Coronary artery (tissue), 2 donors: ENCODE measurements at places on chromosomes 13 and 19.

GRCh38 chr19:28934631-28935030 lies 278.3 kb downstream of the UQCRFS1 start:
- DNase-seq = no peak

DNA sequence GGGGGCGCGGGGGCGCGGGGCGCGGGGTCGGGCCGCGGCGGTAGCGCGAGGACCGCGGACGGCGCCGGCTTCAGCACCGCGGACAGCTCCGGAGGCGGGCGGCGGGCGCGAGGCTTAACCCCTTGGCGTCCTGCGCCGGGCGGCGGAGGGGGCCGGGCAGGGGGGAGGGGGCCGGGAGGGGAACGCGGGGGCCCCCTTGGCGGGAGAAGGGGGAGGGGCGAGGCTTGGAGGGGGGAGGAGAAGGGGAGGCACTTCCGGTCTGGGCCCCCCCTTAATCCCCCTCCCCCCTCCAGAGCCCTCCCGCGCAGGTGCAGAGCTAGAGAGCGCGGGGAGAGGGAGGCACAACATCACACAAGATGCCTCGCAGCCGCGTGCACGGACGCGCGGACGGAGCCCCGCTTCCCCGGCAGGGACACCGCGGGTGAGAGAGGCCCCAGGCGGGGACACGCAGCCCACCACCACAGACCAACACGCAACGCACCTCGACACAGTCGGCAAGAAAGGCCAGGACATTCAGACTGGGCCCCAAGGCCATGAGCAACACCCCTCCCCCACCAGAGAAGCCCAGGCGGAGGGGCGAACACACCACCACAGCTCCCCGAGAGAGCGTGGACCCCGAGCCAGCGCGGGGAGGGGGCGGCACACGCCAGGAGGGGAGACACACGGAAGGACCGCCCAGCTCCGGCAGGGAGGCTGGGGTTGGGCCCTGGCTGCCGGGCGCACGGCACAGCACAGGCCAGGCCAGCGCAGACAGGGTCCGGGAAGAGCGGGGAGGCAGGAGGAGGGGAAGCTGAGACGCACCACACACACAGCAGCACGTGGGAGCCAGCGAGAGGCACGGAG lies 24.1 kb downstream of the SHANK1 start:
- no peak for DNase-seq

- no peak for DNase-seq
Observed at GRCh38 chr13:60047918-60048317, 115.8 kb downstream of the DIAPH3 start.

DNA sequence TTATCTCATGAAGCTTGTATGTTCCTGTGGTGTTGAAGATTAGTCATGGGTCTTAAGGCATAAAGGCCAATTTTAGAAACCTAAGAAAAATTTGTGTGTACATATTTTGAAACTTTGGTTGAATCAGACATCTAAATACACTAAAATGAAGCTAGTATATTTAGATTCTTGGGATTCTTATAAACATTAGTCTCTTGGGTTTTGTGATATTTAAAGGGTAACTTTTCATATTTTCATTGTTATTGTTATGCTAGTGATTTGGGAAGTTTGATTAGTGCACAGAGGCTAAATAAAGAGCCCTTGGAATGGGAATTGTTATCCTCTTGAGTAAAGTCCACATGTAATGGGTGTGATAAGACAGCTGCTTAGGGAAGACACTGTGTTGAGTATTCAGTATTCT lies 24.5 kb downstream of the UBA2 start:
- DNase-seq = no peak

- DNase-seq = no peak
Observed at GRCh38 chr19:38990949-38991697, 15.6 kb upstream of the FBXO17 start.

DNA sequence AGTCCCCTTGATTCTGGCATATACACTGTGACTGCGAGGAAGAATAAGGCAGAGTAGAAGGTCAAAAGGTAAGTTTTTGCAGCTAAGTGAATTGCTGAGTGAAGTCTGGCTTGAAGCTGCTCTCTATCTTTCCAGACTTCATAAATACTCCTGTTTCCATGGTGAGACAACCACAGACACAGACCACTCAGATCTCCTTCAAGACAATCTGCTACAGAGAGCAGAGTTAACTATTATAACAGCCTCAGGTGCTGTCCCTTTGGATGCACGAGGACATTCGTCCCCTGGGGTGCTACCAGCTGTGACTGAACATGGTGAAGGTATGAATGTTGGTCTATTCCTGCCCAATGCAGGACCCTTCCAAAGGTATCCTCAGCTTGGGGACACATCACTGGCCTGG lies 104.0 kb downstream of the MYCBP2 start:
- no peak for DNase-seq

DNA sequence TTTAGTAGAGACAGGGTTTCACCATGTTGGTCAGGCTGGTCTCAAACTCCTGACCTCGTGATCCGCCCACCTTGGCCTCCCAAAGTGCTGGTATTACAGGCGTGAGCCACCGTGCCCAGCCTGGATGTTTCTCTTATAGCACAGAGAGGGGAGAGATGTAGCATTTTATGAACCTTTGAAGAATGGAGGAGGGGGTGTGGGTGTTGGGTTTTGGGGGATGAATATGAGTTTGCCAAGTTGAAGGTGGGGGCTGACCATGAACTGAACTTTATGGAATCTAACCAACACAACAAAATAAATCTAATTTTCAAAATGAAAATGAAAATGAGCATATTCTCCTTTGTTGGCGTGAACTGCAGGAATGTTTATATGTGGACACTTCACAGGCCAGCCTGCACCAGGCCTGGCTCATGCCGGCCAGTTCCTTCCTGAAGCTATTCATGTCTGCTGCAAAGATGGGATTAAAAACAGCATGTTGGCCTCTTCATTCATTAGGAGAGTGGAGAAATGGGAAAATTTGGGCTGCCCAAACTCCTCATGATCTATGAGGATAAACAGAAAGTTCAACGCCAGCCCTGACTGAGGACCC lies 39.5 kb upstream of the HOMER3 start:
- no peak for DNase-seq

DNA sequence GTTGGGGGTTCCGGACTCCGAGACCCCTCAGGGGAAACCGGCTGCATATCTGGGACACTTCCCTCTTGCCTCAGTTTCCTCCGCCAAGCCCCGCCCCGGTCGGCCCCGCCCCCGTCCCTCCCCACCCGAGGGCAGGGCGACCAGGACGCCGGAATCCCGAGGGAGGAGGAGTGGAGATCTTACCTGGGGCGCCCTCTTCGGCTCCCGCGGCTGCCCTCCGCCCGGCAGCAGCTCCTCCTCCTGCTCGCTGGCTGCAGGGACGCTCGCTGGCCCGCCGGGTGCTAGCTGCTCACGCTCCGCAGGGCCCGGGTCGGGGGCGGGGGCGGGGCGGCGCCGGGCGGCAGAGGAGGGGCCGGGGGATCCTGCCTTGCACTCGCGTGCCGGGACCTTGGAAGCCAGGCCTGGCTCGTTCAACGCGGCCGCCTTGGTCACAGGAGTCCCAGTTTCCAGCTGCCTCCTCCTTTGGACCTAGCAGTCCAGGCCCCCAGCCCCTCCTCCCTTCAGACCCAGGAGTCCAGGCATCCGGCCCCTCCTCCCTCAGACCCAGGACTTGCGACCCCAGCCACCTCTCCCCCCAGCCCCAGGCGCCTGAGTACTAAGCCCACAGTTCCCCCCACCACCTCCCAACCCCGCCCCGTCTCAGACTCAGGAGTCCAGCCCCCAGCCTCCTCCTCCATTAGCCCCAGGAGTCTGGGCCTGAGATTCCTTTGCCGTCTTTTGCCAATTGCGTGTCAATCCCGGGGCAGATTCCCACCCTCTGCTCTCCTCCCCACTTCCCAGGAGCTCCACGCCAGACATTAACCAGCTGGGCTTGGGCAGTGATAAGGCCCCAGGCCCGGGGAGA lies at the start of gene NTF4:
NTF4 (minus strand) TSS at position 51 of the 844 bp plus-strand sequence. CDS start 2,821 bp downstream, outside the sequence.
- DNase-seq = no peak

DNA sequence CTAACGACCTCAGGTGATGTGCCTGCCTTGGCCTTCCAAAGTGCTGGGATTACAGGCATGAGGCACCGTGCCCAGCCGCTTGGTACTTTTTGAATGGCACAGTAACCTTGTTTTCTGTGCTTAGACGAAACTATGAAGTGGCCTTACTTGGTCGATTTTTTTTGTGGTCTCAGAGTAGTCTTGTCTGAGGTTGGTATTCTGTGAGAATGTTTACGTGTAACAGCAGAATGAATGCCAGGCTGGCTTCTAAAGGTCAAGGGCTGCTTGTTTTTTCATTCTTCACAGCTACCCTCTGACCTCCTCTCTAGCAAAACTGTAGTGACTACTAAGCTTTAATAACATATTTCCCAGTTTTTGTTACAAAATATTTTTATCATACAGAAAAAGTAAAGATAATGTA lies 313.3 kb downstream of the GPC6 start:
- DNase-seq = no peak

DNA sequence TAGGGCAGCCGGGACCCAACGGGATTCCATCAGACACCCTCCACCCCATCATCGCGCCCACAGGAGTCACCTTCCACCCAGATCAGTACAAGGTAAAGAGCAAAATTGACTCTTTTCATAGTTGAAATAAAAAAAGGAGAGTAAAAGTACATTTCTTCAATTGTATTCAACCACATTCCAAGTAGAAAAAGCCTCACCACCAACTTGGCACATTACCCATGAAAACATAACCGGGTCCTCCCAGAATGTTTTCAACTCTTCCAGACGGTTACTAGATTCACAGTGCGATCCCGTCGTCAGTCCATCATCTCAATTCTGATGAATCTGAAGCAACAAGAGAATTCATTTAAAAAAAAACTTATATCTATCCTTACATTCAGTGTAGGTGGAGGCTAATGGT lies 125.2 kb downstream of the RAB20 start:
- peak; percentile 52 for DNase-seq

- DNase-seq = peak; percentile 94
Observed at GRCh38 chr19:14118165-14119051, 846 bp upstream of the PRKACA start.

DNA sequence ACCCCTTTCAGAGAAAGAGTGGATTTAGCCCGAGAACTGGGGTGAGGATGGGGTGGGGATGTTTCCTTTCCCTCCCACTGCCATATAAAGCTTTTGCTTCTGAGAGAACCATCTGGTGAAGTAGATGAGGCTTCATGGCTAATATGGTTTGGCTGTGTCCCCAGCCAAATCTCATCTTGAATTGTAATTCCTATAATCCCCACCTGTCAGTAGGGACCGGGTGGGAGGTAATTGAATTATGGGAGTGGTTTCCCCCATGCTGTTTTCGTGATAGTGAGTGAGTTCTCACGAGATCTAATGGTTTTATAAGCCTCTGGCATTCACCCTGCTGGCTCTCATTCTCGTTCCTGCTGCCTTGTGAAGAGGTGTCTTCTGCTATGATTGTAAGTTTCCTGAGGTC lies 270.9 kb downstream of the LMO7 start:
- no peak for DNase-seq

DNA sequence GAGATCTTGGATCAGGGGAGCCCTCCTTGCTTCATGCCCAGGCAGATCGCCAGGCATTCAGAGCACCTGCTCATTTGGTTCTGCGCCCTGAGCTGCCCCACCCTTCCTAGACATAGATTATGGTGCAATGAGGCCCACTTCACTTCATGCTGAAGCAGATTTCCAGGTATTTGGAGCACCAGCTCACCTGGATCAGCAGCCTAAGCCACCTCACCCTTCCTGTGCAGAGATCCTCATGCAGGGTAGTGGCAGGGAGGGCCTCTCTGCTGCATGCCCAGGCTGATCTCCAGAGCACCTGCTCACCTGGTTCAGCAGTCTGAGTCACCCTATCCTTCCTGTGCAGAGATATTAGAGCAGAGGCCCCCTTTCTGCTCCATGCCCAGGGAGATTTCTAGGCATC lies 1966.1 kb downstream of the PCDH9 start:
- no peak for DNase-seq

DNA sequence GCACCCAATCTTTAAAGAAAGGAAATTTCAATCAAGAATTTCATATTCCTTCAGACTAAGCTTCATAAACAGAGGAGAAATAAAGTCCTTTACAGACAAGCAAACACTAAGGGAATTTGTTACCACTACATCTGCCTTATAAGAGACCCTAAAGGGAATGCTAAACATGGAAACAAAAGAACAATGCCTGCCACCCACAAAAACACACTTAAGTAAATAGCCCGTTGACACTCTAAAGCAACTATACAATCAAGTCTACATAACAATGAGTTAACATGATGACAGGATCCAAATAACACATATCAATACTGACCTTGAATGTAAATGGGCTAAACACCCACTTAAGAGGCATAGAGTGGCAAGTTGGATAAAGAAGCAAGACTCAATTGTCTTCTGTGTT lies 1056.9 kb upstream of the ATXN8OS start:
- DNase-seq = no peak

GRCh38 chr19:38713227-38713649 lies 31.0 kb downstream of the CAPN12 start:
- no peak for DNase-seq

DNA sequence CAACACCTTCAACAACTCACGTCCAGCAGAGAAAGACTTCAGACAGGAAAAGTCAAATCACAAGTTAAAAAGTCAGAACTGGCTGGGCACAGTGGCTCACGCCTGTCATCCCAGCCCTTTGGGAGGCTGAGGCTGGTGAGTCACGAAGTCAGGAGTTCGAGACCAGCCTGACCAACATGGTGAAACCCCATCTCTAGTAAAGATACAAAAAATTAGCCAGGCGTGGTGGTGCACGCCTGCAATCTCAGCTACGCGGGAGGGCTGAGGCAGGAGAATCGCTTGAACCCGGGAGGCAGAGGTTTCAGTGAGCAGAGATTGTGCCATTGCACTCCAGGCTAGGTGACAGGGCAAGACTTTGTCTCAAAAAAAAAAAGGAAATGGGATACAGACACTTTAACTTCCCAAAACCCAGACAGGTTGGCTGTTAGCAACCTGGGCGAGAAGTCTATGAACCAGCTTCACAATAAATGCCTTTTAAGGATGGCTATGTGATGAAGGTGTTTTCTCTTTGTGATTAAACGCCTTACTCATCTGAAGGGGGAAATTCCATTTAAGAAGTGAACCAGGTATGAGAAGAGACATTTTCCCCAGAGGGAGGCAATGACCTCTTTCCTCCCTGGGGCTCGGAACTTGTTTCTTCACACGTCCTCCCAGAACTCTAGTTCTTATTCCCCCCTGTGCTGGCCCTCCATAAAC lies 80.4 kb downstream of the INSR start:
- DNase-seq = no peak

GRCh38 chr13:102273111-102273510 lies 128.7 kb downstream of the FGF14 start:
- no peak for DNase-seq

GRCh38 chr19:46423188-46423587 lies 5.5 kb downstream of the PNMA8C start:
- DNase-seq = no peak

DNA sequence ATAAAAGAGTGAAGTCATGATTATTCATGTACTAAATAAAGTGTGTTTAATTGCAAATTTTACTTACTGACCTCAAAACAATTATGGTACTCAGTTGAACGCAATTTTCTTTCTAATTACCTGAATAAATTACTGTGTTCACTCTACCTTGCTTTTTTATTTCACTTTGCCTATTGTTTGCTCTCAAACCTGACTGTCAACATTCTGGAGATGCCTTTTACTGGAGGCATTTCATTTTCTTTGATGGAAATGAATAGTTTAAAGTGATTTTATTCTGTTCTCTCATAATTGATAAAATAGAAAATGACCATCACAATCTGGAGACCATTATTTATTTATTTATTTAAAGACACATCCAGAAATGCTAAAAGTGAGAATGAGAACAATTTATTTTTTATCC lies 811.5 kb upstream of the ATXN8OS start:
- no peak for DNase-seq
